ENCODE measurements at places on chromosomes 13 and 19.
A peak's percentile ranks its signal among the peaks of the same experiment; 100 is the strongest.

DNA sequence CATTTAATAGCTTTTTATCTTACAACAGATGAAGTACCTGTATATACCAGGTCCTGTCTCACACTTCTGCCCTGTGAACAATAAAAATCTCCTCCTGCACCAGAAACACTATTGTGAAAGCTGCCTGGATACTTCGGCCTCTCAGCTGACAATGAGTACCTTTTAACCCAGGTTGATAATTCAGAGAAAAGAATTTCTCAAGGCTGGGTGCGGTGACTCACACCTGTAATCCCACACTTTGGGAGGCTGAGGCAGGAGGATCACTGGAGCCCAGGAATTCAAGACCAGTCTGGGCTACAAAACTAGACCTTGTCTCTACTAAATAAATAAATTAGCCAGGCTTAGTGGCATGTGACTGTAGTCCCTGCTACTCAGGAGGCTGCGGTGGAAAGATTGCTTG, 65.3 kb upstream of the TM9SF2 start:
- no peak for DNase-seq

DNA sequence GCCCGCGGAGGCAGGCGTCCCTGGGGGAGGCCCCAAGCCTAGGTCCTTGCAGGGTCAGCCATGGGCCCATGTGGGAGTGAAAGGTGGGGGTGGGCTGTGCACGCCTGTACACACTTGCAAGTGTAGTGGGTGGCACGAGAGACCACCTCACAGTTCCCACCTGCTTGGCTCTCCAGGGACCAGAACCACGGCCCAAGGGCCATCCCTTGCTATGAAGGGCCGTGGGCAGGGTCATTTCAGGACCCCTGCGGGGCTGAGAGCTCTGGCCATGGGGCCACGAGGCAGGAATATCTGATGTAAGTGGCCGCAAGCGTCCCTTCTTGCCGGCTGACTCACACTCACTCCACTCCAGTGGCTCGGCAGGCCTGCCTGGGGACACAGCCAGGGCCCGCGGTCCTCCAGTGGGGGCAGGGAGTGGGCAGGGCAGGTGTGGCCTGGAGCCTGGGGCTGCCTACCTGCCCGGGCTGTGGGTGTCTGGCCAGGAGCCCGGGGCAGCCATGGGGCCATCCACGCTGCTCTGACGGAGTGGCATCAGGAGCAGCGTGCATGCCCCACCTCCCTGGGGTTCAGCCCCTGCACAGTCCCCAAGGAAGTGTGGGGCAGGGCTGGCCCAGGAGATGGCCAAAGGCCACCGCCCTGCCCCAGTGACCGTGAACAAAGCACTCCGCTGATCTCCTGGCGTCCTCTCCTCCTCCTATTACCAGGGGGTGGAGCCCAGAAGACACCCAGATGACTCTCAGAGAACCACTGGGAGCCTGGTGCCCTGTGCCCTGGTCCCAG, 8.6 kb upstream of the MKNK2 start:
- DNase-seq, result peak; percentile 78

- DNase-seq, result no peak
Measured at GRCh38 chr19:13794398-13794756, 866 bp upstream of the ZSWIM4 start.

GRCh38 chr13:52004511-52005170, 6.6 kb downstream of the ATP7B start:
- no peak for DNase-seq

GRCh38 chr13:95749545-95749944, 72.6 kb downstream of the DNAJC3 start:
- no peak for DNase-seq

DNA sequence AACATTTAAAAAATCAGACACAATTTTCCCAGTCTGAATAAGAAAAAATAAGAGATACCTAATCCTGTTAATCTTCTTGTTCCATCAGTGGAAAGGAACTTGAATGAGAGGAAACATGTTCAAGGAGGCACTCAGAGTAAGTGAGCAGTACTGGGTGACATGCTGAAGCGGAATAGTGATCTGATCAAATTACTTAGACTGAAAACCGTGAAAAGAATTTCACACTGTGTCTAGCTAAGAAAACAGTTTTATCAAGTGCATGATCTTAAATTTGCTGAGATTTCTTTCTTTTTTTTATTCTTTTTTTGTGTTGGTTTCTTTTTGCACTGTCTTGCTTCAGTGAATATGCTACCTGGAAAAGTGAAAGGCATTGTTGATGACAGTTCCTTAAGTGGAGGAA, 249.5 kb upstream of the SLC10A2 start:
- no peak for DNase-seq

- no peak for DNase-seq
Measured at GRCh38 chr13:72295153-72295552, 428.1 kb upstream of the DACH1 start.

DNA sequence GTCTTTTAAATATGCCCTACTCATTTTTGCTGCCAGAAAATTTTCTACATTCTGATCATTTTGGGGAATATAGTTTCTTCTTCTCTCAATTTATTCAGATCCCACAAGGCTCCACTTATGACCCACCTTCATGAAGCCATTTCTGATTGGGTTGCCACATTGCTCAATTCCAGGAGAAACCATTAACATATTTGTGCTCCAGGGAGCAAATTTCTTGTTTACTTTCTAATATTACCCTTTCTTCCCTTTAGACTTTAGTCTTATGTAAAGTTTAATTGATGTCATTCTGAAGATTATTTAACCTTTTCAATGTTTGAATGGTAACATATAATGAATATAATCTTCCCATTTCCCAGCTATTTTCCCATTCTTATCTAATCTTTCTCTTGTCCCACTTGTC, 331.8 kb downstream of the ITGBL1 start:
- DNase-seq, result no peak

DNA sequence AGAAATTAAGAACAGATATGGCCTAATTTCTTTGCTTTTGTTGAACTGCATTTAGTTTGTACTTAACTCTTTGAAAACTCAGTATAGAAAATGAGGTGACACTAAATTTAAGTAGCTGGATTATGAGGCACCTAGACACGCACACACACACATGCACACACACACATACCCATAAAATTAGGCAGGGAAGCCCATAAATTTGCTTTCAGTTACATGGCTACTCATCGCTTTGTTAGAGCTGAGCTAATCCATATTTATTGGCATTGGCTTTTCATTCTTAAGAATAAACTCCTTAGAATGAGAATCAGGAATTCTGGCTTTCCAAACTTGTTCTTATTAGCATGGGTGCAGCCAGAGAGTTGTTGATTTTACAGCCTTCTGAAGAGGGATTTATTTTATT, 61.7 kb upstream of the MBNL2 start:
- no peak for DNase-seq

Measured in H54 (cell line).